ENCODE measurements at places on chromosomes 2 and 18. TPM values are rescaled to one million over a fixed set of nuclear protein-coding genes. Genes with fewer than 3 reads are reported as not detected.

GRCh38 chr2:69781321-69782248, 39.7 kb downstream of the ANXA4 start:
- no peaks in the 10 kb centered on the region for H3K27me3 ChIP-seq
- H3K27ac ChIP-seq = no peak overlapping the region
- H3K4me3 ChIP-seq = no peak overlapping the region
- no peaks in the 10 kb centered on the region for H3K36me3 ChIP-seq

DNA sequence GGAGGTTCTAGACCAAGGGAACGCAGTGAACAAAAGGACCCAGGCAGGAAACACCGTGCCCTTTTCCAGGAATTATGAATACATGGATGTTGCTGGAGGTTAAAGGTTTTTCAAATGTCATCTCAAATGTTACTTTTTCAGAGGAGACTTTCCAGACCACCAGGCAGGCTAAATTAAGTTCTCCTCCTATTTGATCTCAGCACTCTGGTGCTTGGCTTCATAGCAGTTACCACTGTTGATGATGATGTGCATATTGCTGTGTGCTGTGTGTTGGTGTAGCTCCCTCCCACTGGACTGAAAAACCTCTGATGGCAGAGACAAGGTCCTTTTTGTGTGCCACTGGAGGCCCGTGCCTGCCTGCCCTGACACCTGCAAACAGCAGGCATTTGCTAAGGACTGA, 137.3 kb upstream of the PTPRM start:
- no peaks in the 10 kb centered on the region for H3K27me3 ChIP-seq
- H3K4me1 ChIP-seq = no peaks in the 10 kb centered on the region
- H3K36me3 ChIP-seq = no peaks in the 10 kb centered on the region
- H3K4me3 ChIP-seq = no peak overlapping the region

- no peak for DNase-seq
- peaks cover 40% of the 10 kb centered on the region for H3K4me1 ChIP-seq
Measured at GRCh38 chr2:237695201-237695780, 67.9 kb downstream of the LRRFIP1 start.

DNA sequence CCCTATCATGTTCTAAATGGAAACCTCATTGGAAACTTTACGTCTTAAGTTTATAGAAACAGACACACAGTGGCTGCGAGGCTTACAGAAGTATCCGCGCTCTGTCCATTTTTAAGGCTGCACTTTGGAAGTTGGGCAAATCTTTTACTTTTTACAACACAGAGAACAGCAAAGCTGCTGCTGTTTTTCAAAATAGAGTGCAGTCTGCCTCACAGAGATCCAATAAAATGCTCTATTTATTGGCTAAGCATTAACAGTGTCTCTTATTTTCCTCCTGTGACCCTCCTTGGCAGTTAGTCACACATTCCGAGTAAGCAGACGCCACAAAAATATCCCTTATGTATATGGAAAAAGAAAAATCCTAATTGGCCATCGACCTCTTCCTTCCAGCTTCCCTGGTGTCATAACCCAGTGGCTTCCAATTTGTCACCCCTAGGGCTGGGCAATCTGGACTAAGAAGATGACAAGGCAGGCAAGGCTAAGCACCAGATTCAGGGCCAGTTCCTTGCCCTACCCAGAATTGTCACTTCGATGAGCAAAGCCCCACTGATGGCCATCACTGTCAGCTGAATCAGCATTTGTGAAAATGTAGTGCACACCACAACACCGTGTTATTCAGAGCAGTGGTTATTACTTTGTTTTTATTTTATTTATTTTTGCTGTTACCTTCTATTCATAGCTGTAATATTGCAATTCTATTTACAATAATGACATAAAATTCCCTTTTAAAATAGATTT, 47.7 kb upstream of the MEIS1 start:
- H3K4me3 ChIP-seq = no peak overlapping the region
- no peaks in the 10 kb centered on the region for H3K4me1 ChIP-seq
- H3K27ac ChIP-seq = no peak overlapping the region
- no peaks in the 10 kb centered on the region for H3K36me3 ChIP-seq
- peaks cover 10% of the 10 kb centered on the region for H3K27me3 ChIP-seq

GRCh38 chr2:199195927-199196502, 261.7 kb downstream of the SATB2 start:
- no peaks in the 10 kb centered on the region for H3K36me3 ChIP-seq
- no peak overlapping the region for H3K27ac ChIP-seq
- no peaks in the 10 kb centered on the region for H3K4me1 ChIP-seq
- no peaks in the 10 kb centered on the region for H3K27me3 ChIP-seq

- no peak overlapping the region for H3K27ac ChIP-seq
- H3K36me3 ChIP-seq = no peaks in the 10 kb centered on the region
- H3K4me1 ChIP-seq = no peaks in the 10 kb centered on the region
- no peak for DNase-seq
- no peak overlapping the region for H3K4me3 ChIP-seq
Measured at GRCh38 chr2:156986339-156986988, 271.0 kb upstream of the GALNT5 start.

GRCh38 chr2:86617738-86618137, 5.9 kb downstream of the RNF103 start:
- no peaks in the 10 kb centered on the region for H3K36me3 ChIP-seq
- no peak overlapping the region for H3K4me3 ChIP-seq
- no peak for DNase-seq
- no peak overlapping the region for H3K27ac ChIP-seq

- DNase-seq = no peak
- no peaks in the 10 kb centered on the region for H3K4me1 ChIP-seq
- H3K36me3 ChIP-seq = no peaks in the 10 kb centered on the region
- no peaks in the 10 kb centered on the region for H3K27me3 ChIP-seq
Measured at GRCh38 chr18:46190667-46191066, 86.5 kb downstream of the HAUS1 start.

- H3K36me3 ChIP-seq = no peaks in the 10 kb centered on the region
- H3K27me3 ChIP-seq = no peaks in the 10 kb centered on the region
- no peak overlapping the region for H3K4me3 ChIP-seq
- DNase-seq = no peak
- no peaks in the 10 kb centered on the region for H3K4me1 ChIP-seq
- no peak overlapping the region for H3K27ac ChIP-seq
Measured at GRCh38 chr2:189960346-189960745, 102.2 kb downstream of the MSTN start.

GRCh38 chr2:240857039-240858008, 11.3 kb upstream of the AGXT start:
- H3K27ac ChIP-seq = no peak overlapping the region
- no peaks in the 10 kb centered on the region for H3K36me3 ChIP-seq
- no peak overlapping the region for H3K4me3 ChIP-seq
- no peak for DNase-seq
- H3K4me1 ChIP-seq = no peaks in the 10 kb centered on the region

DNA sequence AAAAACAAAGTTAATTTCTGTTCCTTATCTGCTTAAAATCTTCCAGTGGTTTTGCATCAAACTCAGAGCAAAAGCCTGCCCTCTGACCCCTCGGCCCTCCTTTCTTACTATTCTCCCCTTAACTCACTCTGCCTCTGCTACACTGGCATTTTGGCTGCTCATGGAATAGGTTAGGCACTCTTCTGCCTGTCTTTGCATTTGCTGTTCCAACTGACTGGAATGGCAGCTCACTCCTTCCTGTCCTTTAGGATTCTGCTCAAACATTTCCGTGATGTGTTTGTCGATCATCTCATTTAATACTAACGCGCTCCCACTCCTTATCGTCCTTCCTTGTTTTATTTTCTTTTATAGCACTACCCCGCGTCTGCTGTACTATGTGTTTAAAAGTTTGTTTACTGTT, 815 bp downstream of the CEBPZ start:
- DNase-seq = no peak
- peaks cover 16% of the 10 kb centered on the region for H3K4me1 ChIP-seq
- H3K4me3 ChIP-seq = peak overlapping the region; percentile 81

DNA sequence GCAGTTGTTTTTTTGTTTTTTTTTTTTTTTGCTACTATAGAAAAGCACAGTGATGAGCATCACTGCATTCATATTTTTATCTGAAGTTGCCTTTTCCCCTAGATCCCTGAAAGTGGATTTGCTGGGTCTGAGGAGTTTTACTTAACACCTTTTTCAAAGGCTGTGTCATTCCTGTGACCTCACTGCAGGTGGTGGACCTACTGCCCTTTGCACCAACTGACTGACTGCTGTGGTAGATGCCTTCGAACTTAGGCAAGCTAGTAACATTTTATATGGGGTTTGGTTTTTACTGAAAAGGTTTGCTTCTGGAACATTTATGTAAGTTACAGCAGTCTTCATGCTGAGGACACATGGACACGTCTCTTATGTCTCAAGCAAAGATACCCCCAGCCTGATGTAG, 36.2 kb downstream of the SPTBN1 start:
- H3K4me3 ChIP-seq = no peak overlapping the region
- H3K4me1 ChIP-seq = peaks cover 54% of the 10 kb centered on the region
- no peak overlapping the region for H3K27ac ChIP-seq
- DNase-seq = no peak
- no peaks in the 10 kb centered on the region for H3K27me3 ChIP-seq
- no peaks in the 10 kb centered on the region for H3K36me3 ChIP-seq

- no peaks in the 10 kb centered on the region for H3K27me3 ChIP-seq
- H3K4me1 ChIP-seq = no peaks in the 10 kb centered on the region
- no peak overlapping the region for H3K4me3 ChIP-seq
- no peaks in the 10 kb centered on the region for H3K36me3 ChIP-seq
- no peak overlapping the region for H3K27ac ChIP-seq
Measured at GRCh38 chr18:13646633-13647032, 79.7 kb downstream of the FAM210A start.

GRCh38 chr2:144151851-144152250, 368.1 kb downstream of the ZEB2 start:
- H3K4me1 ChIP-seq = peaks cover 16% of the 10 kb centered on the region
- H3K27ac ChIP-seq = no peak overlapping the region

- H3K4me3 ChIP-seq = no peak overlapping the region
- H3K4me1 ChIP-seq = peaks cover 4% of the 10 kb centered on the region
- no peaks in the 10 kb centered on the region for H3K36me3 ChIP-seq
- H3K27me3 ChIP-seq = no peaks in the 10 kb centered on the region
- DNase-seq = no peak
Measured at GRCh38 chr2:171956135-171956825, 34.0 kb downstream of the HAT1 start.

- no peak for DNase-seq
- no peaks in the 10 kb centered on the region for H3K4me1 ChIP-seq
- no peak overlapping the region for H3K27ac ChIP-seq
- no peaks in the 10 kb centered on the region for H3K36me3 ChIP-seq
Measured at GRCh38 chr2:72843301-72843700, 17.5 kb upstream of the EXOC6B start.

DNA sequence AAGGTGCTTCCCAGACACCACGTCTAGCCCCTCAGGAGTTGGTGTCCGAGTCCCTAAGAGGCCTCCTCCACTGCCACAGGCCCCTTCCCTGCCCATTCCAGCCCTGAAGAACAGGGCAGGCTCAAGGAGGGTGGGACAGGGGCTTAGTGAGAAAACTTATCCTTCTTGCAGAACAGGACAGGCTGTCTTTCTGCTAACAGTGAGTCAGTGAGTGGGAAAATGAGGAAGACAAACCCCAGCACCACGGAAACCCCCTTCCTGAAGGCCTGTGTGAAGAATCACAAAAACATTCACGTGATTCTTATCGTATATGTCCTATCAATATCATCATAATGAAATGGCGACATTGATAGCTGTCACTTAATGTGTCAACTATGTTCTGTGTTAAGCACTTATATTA, 9.8 kb downstream of the FZD7 start:
- H3K4me1 ChIP-seq = no peaks in the 10 kb centered on the region
- no peaks in the 10 kb centered on the region for H3K36me3 ChIP-seq
- no peak overlapping the region for H3K4me3 ChIP-seq
- H3K27ac ChIP-seq = no peak overlapping the region

The SNTG2 gene
- total RNA-seq = 0.39 TPM

The EIF2AK3 gene
- 15.3 TPM for total RNA-seq

The NYAP2 gene
- total RNA-seq = 0.07 TPM

The HOXD9 gene
- 3.1 TPM for total RNA-seq

The TOGARAM2 gene
- under 0.01 TPM for total RNA-seq

The LAMA3 gene
- 10.2 TPM for total RNA-seq

The ALLC gene
- total RNA-seq = 1.0 TPM

The NOL4 gene
- 1.1 TPM for total RNA-seq

The GRP gene
- not detected for total RNA-seq

Measured in adrenal gland (tissue), 19 donors.